ENCODE measurements at places on chromosomes 3 and 15.
A peak's percentile ranks its signal among the peaks of the same experiment; 100 is the strongest.

DNA sequence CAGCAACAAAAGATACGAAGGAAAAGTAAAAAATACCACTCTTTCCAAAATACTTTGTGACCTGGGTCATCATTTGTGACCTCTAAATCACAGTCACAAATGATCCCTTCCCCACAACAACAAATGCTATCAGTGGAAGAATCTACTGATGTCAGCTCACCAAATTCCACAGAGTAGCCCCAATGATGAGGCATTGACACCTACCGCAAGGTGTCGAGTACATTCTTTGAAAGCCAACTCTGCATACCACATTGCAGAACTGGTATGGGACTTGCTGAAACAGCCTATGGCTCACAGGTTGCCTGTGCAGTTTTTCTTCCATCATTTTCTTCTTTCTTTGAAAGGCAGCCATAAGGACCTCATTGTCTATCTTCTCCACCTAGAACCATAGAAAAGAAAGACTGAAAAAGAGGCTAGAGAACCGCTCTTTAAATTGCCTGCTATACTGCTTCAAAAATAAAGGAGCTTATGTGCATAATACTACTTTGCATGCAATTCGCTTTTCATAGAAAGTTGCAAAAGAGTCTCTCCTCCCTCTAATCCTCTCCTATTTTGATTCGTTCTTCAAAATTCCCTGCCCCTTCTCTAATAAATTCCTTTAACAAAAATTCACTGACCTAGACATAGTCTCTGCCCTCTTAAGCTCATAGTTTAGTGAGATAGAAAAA is 21.4 kb upstream of the KPNA1 start:
- no peak overlapping the region for H3K4me3 ChIP-seq
- no peaks in the 10 kb centered on the region for H3K27me3 ChIP-seq
- DNase-seq, result no peak
- peaks cover 30% of the 10 kb centered on the region for H3K36me3 ChIP-seq

DNA sequence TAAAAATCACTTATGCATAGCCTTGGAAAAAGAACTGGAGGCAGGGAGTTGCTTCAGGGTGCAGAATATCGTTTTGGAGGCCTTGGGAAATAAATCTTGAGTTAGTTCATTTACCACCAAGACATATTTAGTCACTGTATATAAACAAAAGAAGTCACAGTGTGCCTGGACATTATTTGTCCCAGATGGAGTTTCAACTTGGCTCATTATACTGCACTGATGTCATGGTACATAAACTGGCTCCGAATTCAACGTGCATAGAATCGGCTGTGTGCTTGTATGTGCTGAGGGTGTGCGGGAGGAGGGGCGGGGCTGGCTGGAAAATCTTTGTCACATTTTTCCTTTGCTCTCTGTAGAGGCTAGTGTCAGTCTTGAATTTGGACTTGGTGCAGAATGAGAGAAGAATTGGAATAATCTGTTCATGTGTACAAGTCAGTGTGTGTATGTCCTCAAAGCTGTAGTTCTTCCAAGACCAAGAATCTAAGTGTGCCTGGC is 86.6 kb downstream of the FNDC3B start:
- no peaks in the 10 kb centered on the region for H3K36me3 ChIP-seq
- no peak for DNase-seq
- H3K4me1 ChIP-seq, result peaks cover 31% of the 10 kb centered on the region
- H3K4me3 ChIP-seq, result no peak overlapping the region
- H3K27me3 ChIP-seq, result no peaks in the 10 kb centered on the region

DNA sequence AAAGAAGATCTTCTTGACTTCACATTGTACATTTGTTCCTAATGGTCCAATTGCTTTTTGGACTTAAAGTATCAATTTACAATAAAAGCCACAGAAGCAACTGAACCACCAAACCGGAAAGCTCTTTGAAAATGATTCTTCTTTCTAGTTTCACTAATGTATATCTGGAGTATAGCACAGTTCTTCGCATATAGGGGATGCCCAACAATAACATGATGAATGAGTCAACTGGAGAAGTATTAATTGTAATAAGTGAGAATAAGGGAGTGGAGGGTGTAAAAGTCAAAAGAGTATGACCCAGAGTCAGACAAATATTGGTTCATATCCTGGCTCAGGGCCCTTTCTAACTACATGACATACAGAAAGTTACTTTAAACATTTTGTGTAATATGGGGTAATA is 425.2 kb downstream of the ZBTB20 start:
- no peak for DNase-seq
- peaks cover 35% of the 10 kb centered on the region for H3K4me1 ChIP-seq
- no peaks in the 10 kb centered on the region for H3K36me3 ChIP-seq

DNA sequence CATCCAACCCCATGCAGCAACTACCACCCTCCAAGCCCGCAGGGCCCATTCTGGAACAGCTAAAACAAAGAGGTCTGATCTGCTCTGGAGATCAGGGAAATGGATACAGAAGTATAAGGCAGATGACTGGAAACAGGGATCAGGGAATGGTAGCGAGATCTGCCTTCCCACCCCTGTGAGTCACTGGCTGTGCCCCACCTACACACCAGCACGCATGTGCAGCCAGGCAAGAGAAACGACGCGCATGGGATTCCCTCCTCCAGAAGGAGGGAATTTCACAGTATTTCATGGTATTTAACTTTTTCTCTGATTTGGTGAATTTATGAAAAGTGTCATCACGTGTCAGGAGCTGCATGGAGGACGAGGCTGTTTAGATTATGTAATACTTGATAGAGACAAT is 116.7 kb downstream of the ARRDC4 start:
- no peaks in the 10 kb centered on the region for H3K4me1 ChIP-seq
- DNase-seq, result no peak
- H3K27me3 ChIP-seq, result no peaks in the 10 kb centered on the region
- no peaks in the 10 kb centered on the region for H3K36me3 ChIP-seq
- no peak overlapping the region for H3K27ac ChIP-seq

DNA sequence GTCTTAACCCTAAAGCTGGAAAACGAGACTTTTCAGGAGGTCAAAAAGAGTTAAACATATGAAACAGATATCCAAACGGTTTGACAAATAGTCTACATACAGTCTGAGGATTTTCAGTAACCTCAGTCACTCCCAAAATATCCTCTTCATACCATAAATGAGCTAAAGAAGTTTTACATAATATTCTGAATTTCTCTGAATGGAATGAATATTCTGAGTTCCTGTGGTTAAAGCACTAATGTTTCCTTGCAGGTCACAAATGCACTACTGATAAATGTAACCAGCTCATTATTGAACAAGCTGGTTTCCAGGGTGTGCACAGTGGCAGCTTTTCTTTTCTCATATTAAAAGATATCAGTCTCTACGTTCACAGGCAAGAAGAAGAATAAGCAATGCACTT is 137.4 kb upstream of the POU1F1 start:
- H3K27me3 ChIP-seq, result no peaks in the 10 kb centered on the region
- DNase-seq, result no peak
- no peak overlapping the region for H3K27ac ChIP-seq

DNA sequence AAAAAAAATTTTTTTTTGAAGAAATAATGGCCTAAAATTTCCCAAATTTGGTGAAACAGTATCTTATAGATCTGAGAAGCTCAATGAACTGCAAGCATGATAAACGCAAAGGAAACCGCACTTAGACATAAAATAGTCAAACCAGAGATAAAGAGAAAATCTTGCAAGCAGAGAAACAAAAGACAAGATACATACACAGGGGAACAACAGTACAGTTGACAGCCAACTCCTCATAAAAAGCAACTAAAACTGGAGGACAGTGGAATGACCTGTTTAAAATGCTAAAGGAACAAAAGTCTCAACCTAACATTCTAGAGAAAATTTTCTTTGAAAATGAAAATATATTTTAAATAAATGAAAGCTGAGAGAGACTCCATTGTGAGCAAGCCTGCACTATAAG is 107.5 kb downstream of the RASA2 start:
- DNase-seq, result no peak
- peaks cover 15% of the 10 kb centered on the region for H3K36me3 ChIP-seq
- no peak overlapping the region for H3K27ac ChIP-seq
- no peaks in the 10 kb centered on the region for H3K4me1 ChIP-seq
- no peaks in the 10 kb centered on the region for H3K27me3 ChIP-seq
- H3K4me3 ChIP-seq, result no peak overlapping the region

- DNase-seq, result no peak
- peaks cover 20% of the 10 kb centered on the region for H3K4me1 ChIP-seq
- no peak overlapping the region for H3K4me3 ChIP-seq
- H3K36me3 ChIP-seq, result peaks cover 3% of the 10 kb centered on the region
- peak overlapping the region; percentile 93 for H3K27ac ChIP-seq
- H3K27me3 ChIP-seq, result no peaks in the 10 kb centered on the region
These were observed 6.0 kb downstream of the GHRL start for GRCh38 chr3:10286596-10287295.

DNA sequence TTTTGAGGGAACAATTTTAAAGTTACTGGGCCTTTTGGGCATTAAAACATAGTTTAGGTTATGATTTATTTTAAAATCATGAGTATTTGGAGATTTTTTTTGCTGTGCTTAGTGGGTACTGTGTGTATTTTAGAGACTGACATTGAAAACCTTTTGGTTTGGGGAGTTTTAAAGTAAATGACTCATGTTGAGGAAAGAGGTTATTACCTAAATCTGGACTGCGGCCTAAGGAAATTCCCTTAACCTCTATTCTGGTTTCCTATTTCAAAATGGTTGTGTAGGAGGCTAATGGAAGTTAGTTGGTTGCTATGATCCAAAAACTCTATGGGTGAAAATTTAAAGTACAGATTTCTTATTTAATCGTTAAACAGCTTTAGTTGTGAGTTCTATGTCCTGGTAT is 57.3 kb upstream of the DPH6 start:
- DNase-seq, result no peak
- H3K4me3 ChIP-seq, result no peak overlapping the region
- no peaks in the 10 kb centered on the region for H3K36me3 ChIP-seq
- peaks cover 2% of the 10 kb centered on the region for H3K4me1 ChIP-seq

DNA sequence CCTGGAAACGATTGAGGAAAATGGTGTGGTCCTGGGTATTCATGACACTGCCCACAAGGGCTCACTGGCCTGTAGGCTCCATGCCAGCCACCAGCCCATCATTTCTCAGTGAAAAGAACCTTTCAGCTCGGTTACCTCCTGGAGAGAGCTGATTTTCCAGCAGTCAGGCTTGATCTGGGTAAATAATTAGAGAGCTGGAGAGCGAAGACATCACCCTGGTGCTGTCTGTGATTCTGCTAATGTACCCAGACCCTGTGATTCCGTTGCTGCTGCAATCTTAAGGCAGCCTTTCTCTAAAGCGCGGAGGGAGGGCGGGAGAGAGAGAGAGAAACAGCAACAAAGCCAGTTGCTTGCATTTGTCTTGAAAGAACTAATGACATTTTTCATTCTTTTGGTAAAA is 221.9 kb upstream of the TOPAZ1 start:
- no peak overlapping the region for H3K27ac ChIP-seq

DNA sequence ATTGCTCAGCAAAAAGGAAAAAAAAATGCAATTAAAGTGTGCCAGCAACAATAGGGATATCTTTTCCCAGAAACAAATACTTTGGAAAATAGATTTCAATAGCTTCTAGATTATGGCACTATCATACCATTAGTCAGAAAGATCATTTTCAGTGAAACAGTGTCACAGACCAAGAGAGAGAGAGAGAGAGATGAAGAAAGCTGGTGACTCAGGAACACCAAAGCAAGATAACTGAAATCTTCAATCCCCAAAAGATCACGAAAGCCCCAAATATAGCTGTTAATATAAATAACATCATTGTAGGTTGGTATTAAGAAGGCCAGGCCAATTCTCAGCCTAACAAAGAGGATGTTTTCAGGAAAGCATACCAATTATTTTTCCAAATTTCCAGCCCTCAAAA is 57.4 kb downstream of the ZIC4 start:
- no peaks in the 10 kb centered on the region for H3K36me3 ChIP-seq
- DNase-seq, result no peak
- no peak overlapping the region for H3K4me3 ChIP-seq

GRCh38 chr3:134065252-134066157 is 35.8 kb upstream of the SLCO2A1 start:
- H3K27me3 ChIP-seq, result peaks cover 23% of the 10 kb centered on the region
- H3K27ac ChIP-seq, result no peak overlapping the region
- DNase-seq, result no peak

GRCh38 chr3:140296796-140297352 is 361.9 kb downstream of the CLSTN2 start:
- no peak overlapping the region for H3K4me3 ChIP-seq
- no peaks in the 10 kb centered on the region for H3K36me3 ChIP-seq
- no peak overlapping the region for H3K27ac ChIP-seq
- DNase-seq, result no peak
- H3K27me3 ChIP-seq, result peaks cover 4% of the 10 kb centered on the region
- H3K4me1 ChIP-seq, result no peaks in the 10 kb centered on the region

- peak overlapping the region; percentile 65 for H3K27ac ChIP-seq
- peaks cover 56% of the 10 kb centered on the region for H3K4me1 ChIP-seq
- no peaks in the 10 kb centered on the region for H3K27me3 ChIP-seq
- peaks cover 3% of the 10 kb centered on the region for H3K36me3 ChIP-seq
- DNase-seq, result no peak
These were observed 14.3 kb downstream of the SIAH2 start for GRCh38 chr3:150748684-150749047.

GRCh38 chr3:146701246-146701645 is 96.1 kb upstream of the PLSCR5 start:
- H3K36me3 ChIP-seq, result no peaks in the 10 kb centered on the region
- no peak for DNase-seq
- H3K4me1 ChIP-seq, result no peaks in the 10 kb centered on the region

DNA sequence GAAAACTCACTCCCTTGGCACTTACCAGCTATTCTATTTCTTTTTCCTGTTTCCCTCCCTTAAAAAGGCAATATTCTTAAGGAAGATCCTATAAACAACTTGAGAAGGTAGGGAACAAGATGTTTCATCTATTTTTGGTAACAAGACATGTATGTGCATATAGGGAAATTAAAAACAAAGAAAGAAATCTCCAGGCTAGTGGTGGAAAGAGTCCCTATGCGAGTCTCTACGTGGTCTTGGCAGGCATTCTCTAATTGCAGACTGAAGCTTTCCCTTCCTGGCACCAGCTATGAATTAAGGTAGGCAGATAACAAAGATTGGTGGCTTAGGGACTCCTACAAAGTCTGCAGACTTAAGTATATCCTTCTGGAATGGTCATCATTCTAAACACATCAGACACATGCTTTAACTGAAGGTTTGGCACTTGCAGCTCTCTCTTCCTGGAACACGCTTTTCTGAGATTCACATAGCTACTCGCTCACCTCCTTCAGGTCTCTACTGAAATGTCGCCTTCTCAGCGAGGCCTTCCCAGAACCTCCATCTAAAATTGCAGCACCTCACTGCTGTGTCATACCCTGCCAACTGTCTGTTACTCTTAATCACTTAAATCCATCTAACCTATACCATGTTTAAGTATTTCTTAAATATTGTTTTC is 336.0 kb downstream of the VGLL3 start:
- H3K4me1 ChIP-seq, result no peaks in the 10 kb centered on the region
- no peaks in the 10 kb centered on the region for H3K36me3 ChIP-seq
- no peak for DNase-seq

Data from T-helper 17 cell (primary cell).